ENCODE measurements at places on chromosomes 16 and 17. TPM values are rescaled to one million over a fixed set of nuclear protein-coding genes. Genes with fewer than 3 reads are reported as not detected.
A peak's percentile ranks its signal among the peaks of the same experiment; 100 is the strongest.

Gene TBC1D3H
- total RNA-seq, result not detected

- DNase-seq, result no peak
- H3K27ac ChIP-seq, result no peak overlapping the region
- H3K27me3 ChIP-seq, result no peaks in the 10 kb centered on the region
- H3K36me3 ChIP-seq, result no peaks in the 10 kb centered on the region
- H3K4me1 ChIP-seq, result no peaks in the 10 kb centered on the region
Measured at GRCh38 chr16:53631236-53632025, 72.2 kb downstream of the RPGRIP1L start.

Gene FOXL1
- 3.9 TPM for total RNA-seq

DNA sequence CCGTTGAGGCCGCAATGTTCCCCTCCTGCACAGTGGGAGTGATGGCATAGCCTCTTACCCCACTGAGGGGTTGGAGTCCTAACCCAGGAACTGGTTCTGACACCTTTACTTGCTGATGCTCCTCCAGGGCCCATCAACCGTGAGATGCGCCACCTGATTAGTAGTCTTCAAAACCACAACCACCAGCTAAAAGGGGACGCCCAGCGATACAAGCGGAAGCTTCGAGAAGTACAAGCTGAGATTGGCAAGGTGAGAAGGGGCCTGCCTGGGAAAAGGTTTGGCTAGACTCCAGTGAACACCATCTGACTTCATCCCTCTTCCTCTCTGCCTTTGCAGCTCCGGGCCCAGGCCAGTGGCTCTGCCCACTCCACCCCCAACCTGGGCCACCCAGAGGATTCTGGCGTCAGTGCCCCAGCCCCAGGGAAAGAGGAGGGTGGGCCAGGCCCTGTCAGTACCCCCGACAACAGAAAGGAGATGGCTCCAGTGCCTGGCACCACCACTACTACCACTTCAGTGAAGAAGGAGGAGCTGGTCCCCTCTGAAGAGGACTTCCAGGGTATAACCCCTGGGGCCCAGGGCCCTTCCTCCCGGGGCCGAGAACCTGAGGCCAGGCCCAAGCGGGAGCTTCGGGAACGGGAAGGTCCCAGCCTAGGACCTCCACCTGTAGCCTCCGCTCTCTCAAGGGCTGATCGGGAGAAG is 5.8 kb downstream of the RNF40 start:
- no peak overlapping the region for H3K4me3 ChIP-seq
- peak overlapping the region; percentile 11 for H3K27ac ChIP-seq
- DNase-seq, result peak; percentile 67
- H3K36me3 ChIP-seq, result peaks cover 94% of the 10 kb centered on the region
- H3K4me1 ChIP-seq, result peaks cover 8% of the 10 kb centered on the region
- H3K27me3 ChIP-seq, result no peaks in the 10 kb centered on the region

DNA sequence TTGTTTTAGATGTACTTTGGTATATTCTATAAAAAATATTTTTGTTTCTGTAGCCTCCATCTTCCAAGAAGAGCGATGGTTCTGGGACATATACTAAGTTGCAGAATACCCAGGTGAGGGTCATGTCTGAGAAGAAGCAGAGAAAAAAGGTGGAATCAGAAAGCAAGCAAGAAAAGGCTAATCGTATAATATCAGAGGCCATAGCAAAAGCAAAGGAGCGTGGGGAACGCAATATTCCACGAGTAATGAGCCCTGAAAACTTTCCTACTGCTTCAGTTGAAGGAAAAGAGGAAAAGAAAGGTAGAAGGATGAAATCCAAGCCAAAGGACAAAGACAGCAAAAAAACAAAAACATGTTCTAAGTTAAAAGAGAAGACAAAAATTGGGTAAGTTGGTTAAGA is 154.6 kb downstream of the CHD9 start:
- H3K36me3 ChIP-seq, result no peaks in the 10 kb centered on the region
- no peak overlapping the region for H3K27ac ChIP-seq
- DNase-seq, result no peak
- H3K27me3 ChIP-seq, result no peaks in the 10 kb centered on the region
- H3K4me3 ChIP-seq, result no peak overlapping the region

Gene ODAD4
- 2.1 TPM for total RNA-seq

- H3K4me3 ChIP-seq, result no peak overlapping the region
- no peaks in the 10 kb centered on the region for H3K4me1 ChIP-seq
- H3K27ac ChIP-seq, result no peak overlapping the region
- H3K36me3 ChIP-seq, result no peaks in the 10 kb centered on the region
- DNase-seq, result no peak
- no peaks in the 10 kb centered on the region for H3K27me3 ChIP-seq
Measured at GRCh38 chr17:73516431-73516830, 127.8 kb downstream of the SDK2 start.

Gene SBK1
- 0.35 TPM for total RNA-seq

- H3K36me3 ChIP-seq, result no peaks in the 10 kb centered on the region
- H3K4me3 ChIP-seq, result no peak overlapping the region
- DNase-seq, result no peak
Measured at GRCh38 chr17:40597556-40598300, 32.5 kb upstream of the CCR7 start.

- no peaks in the 10 kb centered on the region for H3K27me3 ChIP-seq
- H3K4me3 ChIP-seq, result no peak overlapping the region
- no peak overlapping the region for H3K27ac ChIP-seq
- H3K4me1 ChIP-seq, result peaks cover 6% of the 10 kb centered on the region
- DNase-seq, result no peak
Measured at GRCh38 chr16:55571-56136, 2.0 kb downstream of the SNRNP25 start.

Gene RNF227
- total RNA-seq, result 5.1 TPM

DNA sequence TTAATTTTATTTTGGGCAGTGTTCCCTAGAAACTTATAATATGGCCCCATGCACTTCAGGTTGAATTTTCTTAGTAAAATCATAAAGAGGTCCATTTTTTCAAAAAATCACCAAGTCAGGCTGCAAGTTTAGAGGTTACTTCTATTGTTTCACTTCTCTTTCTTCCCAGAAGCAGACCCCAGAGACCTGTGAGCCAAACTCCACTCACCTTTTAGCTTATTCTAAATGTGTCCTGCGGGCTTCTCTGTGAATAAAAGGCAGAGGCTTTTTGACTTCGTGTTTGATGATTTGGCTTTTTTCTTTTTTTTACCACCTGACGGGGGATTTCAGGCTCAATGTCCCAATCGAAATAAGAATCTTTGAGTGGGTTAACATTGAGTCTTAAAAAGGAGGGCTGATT is 7.4 kb downstream of the PRKCB start:
- no peaks in the 10 kb centered on the region for H3K36me3 ChIP-seq
- DNase-seq, result no peak
- no peak overlapping the region for H3K27ac ChIP-seq

Gene HEATR9
- total RNA-seq, result not detected

Gene ERAL1
- total RNA-seq, result 118 TPM

GRCh38 chr17:54680410-54680809 is 220.2 kb upstream of the TOM1L1 start:
- H3K4me1 ChIP-seq, result no peaks in the 10 kb centered on the region
- H3K36me3 ChIP-seq, result no peaks in the 10 kb centered on the region
- no peak for DNase-seq
- H3K4me3 ChIP-seq, result no peak overlapping the region

GRCh38 chr16:51305337-51305736 is 154.3 kb upstream of the SALL1 start:
- no peaks in the 10 kb centered on the region for H3K27me3 ChIP-seq
- DNase-seq, result no peak
- H3K36me3 ChIP-seq, result no peaks in the 10 kb centered on the region
- H3K4me3 ChIP-seq, result no peak overlapping the region
- H3K4me1 ChIP-seq, result no peaks in the 10 kb centered on the region
- no peak overlapping the region for H3K27ac ChIP-seq

DNA sequence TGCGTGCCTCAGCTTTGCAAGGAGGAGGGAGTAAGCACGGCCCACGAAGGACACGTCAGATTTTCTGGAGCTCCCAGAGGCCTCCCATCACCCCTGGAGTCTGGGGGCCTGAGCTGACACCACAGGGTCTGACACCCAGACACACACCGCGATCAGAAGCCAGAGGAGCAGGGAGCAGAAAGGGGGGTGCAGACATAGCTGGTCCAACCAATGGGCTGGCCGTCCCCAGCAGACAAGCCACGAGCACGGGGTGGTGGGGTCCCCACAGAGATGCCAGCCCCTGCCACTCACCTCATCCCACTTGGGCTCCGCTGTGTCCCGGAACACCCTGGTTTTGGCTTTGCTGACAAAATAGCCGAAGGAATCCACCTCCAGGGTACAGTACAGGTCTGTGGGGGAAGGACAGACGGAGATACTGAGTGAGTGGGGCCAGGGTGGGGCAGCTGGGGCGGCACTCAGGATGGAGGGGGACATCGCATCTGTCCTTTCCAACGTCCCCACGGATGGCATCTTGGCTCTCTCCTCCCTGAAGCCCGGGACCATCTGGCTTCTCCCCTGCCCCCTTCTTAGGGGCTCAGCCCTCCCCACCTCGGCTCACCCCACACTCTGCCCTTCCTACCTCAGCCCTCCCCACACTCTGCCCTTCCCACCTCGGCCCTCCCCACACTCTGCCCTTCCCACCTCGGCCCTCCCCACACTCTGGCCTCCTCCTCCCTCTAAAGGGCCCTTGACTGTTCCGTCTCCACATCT is 53.5 kb downstream of the TIMM22 start:
- H3K36me3 ChIP-seq, result no peaks in the 10 kb centered on the region
- H3K27me3 ChIP-seq, result no peaks in the 10 kb centered on the region
- H3K4me1 ChIP-seq, result peaks cover 7% of the 10 kb centered on the region
- DNase-seq, result no peak

- no peak for DNase-seq
- no peaks in the 10 kb centered on the region for H3K27me3 ChIP-seq
- H3K27ac ChIP-seq, result peak overlapping the region; percentile 88
- no peaks in the 10 kb centered on the region for H3K36me3 ChIP-seq
- H3K4me1 ChIP-seq, result no peaks in the 10 kb centered on the region
- peak overlapping the region; percentile 93 for H3K4me3 ChIP-seq
Measured at GRCh38 chr16:29789775-29790182, 772 bp upstream of the KIF22 start.

Gene ZPBP2
- total RNA-seq, result not detected

Gene FAM20A
- 2.5 TPM for total RNA-seq

DNA sequence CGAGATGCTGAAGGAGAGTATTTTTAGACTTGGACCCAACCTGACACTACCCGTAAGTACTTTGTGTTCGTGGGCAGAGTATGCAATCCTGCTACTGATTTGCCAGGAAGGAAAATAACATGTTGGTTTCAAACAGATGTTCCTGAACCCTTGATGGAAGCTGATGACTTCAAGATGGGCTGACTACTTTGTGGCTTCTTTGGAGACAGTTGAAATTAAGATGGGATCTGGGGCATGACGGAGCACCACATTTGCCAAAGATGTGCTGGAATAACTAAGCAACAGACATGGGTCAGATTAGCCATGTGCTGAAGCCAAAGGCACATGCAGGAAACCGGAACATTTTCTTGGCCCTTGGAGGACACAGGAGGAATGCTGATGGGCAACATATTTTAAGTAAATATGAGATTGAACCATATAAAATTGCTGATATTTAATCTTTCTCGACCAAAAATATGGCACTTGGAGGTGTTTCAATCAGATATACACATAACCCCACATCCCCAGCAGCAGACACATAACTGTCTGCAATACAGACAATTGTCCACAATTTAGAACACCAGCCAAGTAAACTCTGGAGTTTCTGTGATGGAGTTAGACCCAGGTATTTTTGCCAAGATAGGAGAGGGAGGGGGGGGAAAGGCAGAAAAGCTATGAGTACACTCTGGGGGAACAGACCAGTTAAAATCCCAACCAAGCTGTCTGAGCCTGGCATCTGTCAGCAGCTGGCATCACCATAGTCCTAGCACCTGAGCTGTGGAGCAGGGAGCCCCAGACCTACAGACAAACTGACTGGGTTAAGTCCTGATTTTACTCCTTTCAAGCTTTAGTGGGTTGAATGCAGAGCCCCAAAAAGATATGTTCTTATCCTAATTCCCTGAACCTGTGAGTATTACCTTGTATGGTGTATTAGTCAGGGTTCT is 329.4 kb upstream of the CDH5 start:
- no peak overlapping the region for H3K4me3 ChIP-seq
- no peaks in the 10 kb centered on the region for H3K36me3 ChIP-seq
- no peaks in the 10 kb centered on the region for H3K4me1 ChIP-seq
- DNase-seq, result no peak

Gene PMFBP1
- 108 TPM for total RNA-seq

DNA sequence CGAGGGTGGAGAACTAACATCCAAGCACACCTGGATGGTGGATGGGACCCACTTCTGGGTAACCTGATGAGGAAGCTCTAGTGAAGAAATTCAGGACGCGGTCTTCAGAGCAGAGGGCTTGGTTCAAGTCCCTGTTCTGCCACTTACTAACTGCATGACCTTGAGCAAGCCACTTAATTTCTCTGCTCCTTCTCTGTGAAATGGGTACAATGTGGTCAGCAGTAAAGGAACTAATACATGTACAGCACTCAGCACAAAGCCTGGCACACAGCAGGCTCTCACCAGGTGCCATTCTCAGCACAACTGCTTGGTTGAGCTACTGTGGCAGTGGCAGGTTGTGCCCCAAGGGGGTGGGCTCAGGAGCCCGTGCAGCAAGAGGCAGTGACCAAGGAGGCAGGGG is 1.9 kb upstream of the OSBPL7 start:
- H3K36me3 ChIP-seq, result no peaks in the 10 kb centered on the region
- no peak for DNase-seq
- no peak overlapping the region for H3K27ac ChIP-seq
- H3K4me3 ChIP-seq, result no peak overlapping the region
- peaks cover 22% of the 10 kb centered on the region for H3K4me1 ChIP-seq

DNA sequence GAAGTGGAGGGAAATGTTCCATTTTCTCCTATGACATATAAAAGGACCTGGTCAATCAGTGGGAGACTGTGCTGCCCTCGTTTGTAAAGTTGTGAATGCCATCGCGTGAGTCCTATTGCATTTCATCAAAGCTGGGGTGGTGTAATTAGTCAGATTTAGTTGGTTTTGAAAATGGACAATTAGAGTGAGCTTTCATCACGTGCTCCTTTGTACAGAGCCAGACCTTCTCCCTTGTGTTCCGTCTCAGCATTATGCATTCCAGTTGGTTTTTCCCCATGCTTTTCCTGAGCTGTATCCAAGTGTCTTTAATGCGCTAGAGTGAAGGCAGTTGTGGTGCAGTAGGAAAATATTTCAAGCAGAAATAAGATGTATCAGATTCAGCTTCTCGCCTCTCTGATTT is 10.4 kb downstream of the SEC14L1 start:
- no peak for DNase-seq
- no peak overlapping the region for H3K27ac ChIP-seq
- no peaks in the 10 kb centered on the region for H3K27me3 ChIP-seq
- H3K4me3 ChIP-seq, result no peak overlapping the region
- no peaks in the 10 kb centered on the region for H3K36me3 ChIP-seq

Gene ENPP7
- total RNA-seq, result not detected

DNA sequence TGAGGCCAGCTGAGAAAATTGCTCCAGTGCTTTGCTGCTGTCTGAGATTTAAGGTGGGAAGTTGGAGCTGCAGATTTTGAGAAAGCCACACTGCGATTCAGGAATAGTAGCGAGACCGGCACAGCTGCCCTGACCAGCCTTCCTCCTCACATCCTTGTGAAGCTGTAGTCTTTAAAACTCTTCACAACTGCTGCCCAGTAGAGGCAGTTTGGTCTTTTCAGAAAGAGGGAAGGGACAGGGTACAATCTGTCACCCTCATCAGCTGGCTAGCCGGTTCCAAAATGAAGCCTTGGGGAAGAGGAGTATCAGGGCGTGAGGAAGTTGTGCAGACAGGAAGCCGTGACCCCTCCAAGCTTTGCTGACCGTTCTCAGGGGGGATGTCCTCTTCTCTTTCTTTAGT is 195.3 kb downstream of the MSI2 start:
- H3K4me1 ChIP-seq, result no peaks in the 10 kb centered on the region
- no peaks in the 10 kb centered on the region for H3K36me3 ChIP-seq
- H3K27ac ChIP-seq, result no peak overlapping the region
- no peak overlapping the region for H3K4me3 ChIP-seq
- no peak for DNase-seq

Gene CBLN1
- not detected for total RNA-seq

Gene MYO1C
- 232 TPM for total RNA-seq
